ENCODE measurements at places on chromosomes 12 and 14.

- no peak for DNase-seq
- H3K4me3 ChIP-seq: no peak overlapping the region
Measured at GRCh38 chr12:105259226-105259625, 23.3 kb upstream of the APPL2 start.

- H3K4me1 ChIP-seq: peaks cover 6% of the 10 kb centered on the region
- no peak for DNase-seq
- H3K36me3 ChIP-seq: peaks cover 4% of the 10 kb centered on the region
- no peak overlapping the region for H3K27ac ChIP-seq
- H3K27me3 ChIP-seq: no peaks in the 10 kb centered on the region
Measured at GRCh38 chr12:15919418-15919817, 8.3 kb downstream of the DERA start.

GRCh38 chr12:81797100-81797499 lies 38.0 kb upstream of the PPFIA2 start:
- H3K27ac ChIP-seq: no peak overlapping the region
- H3K27me3 ChIP-seq: peaks cover 16% of the 10 kb centered on the region
- no peak overlapping the region for H3K4me3 ChIP-seq
- peaks cover 13% of the 10 kb centered on the region for H3K4me1 ChIP-seq
- no peaks in the 10 kb centered on the region for H3K36me3 ChIP-seq

- peak overlapping the region; percentile 40 for H3K4me3 ChIP-seq
- DNase-seq: peak; percentile 44
- H3K27me3 ChIP-seq: no peaks in the 10 kb centered on the region
- H3K36me3 ChIP-seq: peaks cover 62% of the 10 kb centered on the region
Measured at GRCh38 chr14:64444984-64445845, 20.1 kb upstream of the AKAP5 start.

- no peak overlapping the region for H3K27ac ChIP-seq
- no peaks in the 10 kb centered on the region for H3K27me3 ChIP-seq
- H3K36me3 ChIP-seq: no peaks in the 10 kb centered on the region
Measured at GRCh38 chr12:42855362-42855950, 265.9 kb upstream of the PRICKLE1 start.
